ENCODE measurements at places on chromosomes 7 and 10.

DNA sequence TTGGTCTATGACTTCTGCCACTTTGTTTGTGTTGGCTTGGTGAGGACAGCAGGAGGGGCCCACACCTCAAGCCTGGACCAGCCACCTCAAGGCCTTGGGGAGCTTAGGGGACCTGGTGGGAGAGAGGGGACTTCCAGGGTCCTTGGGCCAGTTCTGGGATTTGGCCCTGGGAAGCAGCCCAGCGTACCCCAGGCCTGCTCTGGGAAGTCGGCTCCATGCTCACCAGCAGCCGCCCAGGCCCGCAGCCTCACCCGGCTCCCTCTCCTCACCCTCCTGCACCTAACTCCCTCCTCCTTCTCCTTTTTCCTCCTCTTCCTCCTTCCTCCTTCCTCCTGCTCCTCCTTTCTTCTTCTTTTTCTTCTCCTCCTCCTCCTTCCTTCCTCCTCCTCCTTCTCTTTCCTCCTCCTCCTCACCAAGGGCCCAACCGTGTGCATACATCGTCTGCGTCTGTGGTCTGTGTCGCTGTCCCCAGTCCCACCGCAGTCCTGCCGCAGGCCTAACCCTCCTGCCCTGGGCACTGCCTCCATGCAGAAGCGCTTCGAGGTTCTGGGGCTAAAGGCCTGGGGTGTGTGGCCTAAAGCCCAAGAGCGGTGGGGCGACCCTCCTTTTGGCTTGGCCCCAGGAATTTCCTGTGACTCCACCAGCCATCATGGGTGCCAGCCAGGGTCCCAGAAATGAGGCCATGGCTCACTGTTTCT is 5.3 kb downstream of the EN2 start:
- no peak for DNase-seq

DNA sequence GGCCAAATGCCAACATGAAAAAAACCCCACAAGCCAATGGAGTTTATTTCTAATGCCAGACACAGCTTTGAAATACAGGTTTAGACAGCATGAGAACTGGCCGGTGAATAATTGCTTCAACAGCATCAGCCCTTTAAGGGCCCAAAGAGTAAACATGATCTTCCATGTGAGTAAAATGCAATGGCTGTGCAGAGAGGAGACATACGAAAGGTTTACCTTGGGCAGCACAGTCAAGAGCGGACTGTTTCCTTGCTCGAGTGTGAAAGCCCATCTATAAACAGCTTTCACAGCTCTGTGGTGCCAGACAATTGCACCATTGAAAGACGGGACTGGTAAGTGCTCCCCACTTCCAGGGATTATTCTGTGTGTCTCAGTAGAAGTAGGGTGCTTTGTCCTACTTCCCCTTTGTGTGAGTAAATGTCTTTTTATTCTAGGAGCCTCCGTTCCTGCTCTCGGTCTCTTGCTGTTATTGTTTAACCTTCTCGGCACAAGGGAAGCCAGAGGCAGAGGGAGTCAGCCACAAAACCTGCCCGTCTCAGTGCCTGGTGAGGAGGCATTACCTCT is 77.8 kb upstream of the KAT6B start:
- DNase-seq: no peak

DNA sequence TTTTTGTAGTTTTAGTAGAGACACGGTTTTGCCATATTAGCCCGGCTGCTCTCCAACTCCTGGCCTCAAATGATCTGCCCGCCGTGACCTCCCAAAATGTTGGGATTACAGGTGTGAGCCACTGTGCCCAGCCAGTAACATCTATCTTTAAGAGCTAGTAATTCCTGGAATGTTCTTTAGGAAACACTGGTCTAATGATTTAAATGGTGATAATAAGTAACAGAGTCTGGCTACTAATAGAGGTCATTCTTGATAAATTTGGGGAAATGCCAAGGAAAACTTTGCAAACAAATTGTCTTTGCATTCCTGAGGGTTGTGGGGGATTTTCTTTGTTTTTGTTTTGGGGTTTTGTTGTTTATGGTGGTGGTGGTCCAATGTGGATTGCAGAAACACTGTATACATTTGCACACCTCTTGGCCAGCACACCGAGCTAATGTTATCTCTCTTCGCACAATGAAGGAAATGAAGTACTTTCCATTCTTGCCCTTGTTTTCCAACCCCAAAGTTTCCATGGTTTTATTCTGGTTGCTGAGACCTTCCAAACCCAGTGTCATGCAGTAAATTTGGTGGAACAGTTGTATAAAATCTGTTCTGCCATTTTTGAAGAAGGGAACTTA is 51.3 kb upstream of the WIPF3 start:
- no peak for DNase-seq

- no peak for DNase-seq
Observed at GRCh38 chr10:61175316-61175715, 231.3 kb upstream of the RHOBTB1 start.

- no peak for DNase-seq
Observed at GRCh38 chr10:133276435-133277201, at the start of gene ADAM8. Gene ADAM8, minus strand, starts transcription at chr10:133276868. Its CDS starts 51 bp downstream, at chr10:133276817.

DNA sequence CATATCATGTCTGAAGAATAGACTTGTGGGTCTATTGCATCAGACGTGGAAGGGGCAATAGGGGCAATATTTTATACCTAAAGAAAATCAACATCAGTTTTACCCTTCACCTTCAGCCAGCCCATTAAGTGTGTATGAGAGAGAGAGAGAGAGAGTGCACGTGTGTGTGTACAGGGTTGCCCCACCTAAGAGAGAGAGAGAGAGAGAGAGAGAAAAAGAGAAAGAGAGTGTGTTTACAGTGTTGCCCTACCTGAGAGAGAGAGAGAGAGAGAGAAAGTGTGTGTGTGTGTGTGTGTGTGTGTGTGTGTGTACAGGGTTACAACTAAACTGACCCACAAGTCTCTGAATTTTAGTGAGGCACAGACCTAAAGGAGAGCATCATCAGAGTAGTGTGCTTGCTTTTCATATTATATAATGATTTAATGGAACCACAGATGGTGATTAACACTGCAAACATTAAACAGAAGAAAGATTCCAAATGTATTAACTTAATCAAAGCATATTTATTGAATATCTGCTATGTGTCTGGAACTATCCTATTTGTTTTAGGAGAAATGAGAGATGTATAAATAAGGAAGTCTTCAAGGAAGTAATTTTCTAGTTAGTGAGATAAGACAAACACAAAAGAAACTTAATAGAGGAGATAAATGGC is 66.8 kb downstream of the CD36 start:
- no peak for DNase-seq

- no peak for DNase-seq
Observed at GRCh38 chr7:46633630-46634240, 712.7 kb upstream of the IGFBP3 start.

Measured in stimulated activated CD4-positive, alpha-beta T cell treated with anti-CD3 and anti-CD28 coated beads, TNF-alpha, amount 100 ng/mL, for 1 hour (primary cell).